Activated naive CD4-positive, alpha-beta T cell (primary cell): ENCODE measurements at places on chromosomes 3 and 15.

GRCh38 chr3:148532326-148532725 is 165.4 kb upstream of the AGTR1 start:
- DNase-seq: no peak

DNA sequence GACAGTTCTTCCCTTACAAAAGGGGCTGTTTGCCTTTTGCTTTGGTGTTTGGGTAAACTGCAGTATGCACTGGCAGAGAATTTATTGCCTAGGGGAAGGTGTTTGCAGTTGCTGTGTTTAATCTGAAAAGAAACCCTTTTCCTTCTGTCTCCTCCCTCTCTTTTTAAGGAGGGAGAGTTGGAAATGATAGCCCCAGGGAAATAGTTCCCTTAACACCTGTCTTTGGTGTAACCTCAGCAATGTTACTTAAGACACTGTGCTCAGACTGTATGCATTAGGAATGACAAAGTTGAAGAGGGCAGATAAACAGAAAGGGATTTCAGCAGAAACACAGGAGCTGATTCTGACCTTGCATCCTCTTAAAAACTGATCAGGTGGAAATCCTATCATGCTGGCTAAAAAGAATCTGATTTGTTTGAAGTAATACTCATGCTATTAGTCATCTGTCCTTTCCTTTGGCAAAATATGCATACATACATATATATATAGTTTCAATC is 125.4 kb downstream of the TP63 start:
- no peak for DNase-seq

- DNase-seq: no peak
Measured at GRCh38 chr15:64524778-64525177, 64.4 kb downstream of the ZNF609 start.

DNA sequence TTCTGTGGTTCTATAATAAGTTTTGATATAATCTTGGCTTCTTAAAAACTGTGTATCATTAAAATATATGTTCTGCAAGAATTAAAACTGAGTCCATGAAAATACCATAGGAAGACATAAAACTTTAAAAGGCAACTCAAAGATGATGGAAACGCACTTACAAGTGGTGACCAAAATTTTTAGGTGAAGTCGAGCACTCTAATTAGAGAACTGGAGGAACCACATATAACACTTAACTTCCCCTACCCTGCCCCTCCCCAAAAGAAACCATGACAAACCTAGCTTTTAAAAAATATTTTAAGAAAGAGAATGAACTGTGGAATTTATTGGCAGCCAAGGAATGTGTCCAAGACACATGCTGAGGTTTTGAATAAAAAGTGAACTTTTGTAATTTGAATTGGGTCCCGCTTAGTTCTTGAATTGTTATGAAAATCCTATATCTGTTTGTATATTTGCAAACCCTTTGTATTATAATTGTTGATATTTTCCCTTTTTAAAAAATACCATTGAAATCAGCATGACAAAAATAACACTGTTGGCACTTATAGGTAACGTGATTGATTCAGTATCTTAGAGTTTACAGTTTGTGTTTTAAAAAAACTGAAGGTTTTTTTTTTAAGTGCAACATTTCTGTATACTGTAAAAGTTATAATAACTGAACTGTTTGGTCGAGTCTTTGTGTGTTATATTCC is 7.7 kb downstream of the NR2F2 start:
- DNase-seq: no peak

DNA sequence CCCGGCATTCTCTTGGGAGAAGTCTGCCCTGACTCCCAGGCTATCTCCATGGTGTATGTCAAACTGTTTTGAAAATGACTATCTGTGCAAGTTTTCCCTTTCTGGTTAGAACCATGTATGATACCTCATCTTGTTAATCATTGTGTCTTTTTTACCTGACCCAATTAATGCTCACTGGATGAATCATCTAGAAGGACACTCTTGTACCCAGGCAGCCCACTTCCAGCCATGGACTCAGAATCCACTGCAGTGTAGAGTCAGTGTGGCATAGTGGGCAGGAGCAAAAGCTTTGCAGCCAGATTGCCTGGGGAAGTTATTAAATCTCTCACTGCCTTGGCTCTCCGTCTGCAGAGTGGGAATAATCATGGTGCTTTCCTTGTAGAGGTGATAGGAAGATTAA is 1.2 kb downstream of the FAM3D start:
- no peak for DNase-seq

DNA sequence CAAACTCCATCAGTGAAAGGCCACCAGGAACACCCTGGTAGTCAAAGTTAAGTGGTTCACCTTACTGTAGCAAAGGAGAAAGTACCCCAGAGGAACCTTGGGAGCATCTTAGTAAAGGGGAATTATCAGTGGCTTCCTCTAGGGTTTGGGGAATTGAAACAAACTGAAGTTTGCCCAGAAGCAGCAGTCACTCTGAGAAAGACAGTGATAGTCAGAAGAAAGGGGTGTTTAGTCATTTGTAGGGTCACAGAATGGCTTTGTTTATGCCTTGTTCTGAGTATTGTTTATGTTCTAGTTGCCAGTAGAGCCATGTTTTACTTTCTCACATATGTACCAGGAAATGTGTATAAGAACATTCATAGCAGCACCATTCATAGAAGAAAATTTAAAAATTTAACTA is 93.8 kb downstream of the FHIT start:
- DNase-seq: no peak

GRCh38 chr3:189726277-189726676 is 95.1 kb downstream of the TP63 start:
- no peak for DNase-seq

GRCh38 chr3:150114873-150115540 is 144.3 kb upstream of the PFN2 start:
- no peak for DNase-seq

GRCh38 chr15:84659904-84660781 is 2.1 kb upstream of the NMB start:
- DNase-seq: no peak

GRCh38 chr3:184635126-184635525 is 73.5 kb downstream of the EPHB3 start:
- DNase-seq: no peak

- DNase-seq: no peak
Measured at GRCh38 chr15:90003736-90004135, 2.6 kb downstream of the ZNF710 start.

DNA sequence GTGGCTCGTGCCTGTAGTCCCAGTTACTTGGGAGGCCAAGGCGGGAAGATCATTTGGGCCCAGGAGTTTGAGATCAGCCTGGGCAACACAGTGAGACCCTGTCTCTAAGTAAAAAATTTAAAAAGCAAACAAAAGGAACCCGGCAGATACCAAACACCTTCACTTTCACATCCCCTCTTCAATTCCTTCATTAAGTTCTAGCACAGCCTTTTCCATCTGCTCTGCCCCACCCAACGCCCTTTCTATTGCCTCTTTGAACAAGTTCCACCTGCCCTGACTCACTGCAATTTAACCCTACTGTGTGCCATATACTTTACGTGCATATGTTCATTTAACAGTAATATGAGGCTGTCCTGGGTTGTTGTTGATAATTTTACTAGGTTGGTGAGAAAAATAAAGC is 12.4 kb upstream of the SPG11 start:
- DNase-seq: no peak

DNA sequence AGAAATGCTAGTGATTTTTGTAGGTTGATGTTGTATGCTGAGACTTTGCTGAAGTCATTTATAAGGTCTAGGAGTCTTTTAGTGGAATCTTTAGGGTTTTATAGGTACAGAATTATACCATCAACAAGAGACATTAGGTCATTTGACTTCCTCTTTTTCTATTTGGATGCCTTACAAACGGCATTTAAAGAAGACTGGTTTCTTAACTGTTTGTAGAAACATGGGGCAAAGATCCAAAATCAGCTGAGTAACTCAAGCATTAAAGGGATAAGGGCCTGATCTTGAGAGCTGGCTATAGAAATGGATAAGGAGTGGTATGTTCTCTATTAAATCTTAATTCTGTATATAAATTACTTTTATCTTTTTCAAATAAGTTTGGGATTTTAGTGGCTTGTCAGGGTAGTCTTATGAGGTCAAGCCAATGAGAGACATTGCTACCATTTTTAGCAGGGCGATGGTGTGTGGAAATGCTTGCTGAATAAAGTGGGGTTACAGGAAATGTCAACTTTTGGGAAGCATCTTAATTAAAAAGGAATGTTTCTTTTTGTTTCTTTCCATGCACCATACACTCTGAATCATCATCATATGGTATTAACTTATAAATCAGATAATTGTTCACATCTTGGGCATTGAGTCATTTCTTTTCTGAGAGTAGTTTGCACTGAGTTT is 197.7 kb upstream of the GBE1 start:
- no peak for DNase-seq

GRCh38 chr3:150978566-150979148 is 6.1 kb upstream of the CLRN1 start:
- DNase-seq: no peak

DNA sequence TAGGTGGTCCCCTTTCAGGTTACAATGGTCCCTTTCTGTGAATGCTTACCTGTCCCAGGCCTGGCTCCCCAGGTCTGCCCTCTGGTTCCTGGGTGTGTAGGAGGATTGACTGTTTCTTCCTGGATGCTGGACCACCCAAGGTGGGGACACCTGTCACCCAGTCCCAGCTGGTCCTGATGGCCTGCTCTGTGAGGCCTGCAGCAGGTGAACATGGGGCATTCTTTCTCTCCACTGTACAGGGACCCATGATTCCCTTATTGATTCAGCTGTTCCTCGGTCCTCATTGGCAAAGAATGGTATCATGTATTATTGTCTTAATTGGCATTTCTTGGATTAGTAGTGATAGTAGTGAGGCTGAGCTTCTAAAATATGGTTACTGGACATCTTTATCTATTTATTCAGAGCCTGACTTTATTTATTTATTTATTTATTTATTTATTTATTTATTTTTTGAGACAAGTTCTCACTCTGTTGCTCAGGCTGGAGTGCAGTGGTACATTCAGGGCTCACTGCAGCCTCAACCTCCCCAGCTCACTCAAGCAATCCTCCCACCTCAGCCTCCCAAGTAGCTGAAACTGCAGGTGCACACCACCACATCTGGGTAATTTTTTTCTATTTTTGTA is 8.8 kb upstream of the DNAJA4 start:
- no peak for DNase-seq

DNA sequence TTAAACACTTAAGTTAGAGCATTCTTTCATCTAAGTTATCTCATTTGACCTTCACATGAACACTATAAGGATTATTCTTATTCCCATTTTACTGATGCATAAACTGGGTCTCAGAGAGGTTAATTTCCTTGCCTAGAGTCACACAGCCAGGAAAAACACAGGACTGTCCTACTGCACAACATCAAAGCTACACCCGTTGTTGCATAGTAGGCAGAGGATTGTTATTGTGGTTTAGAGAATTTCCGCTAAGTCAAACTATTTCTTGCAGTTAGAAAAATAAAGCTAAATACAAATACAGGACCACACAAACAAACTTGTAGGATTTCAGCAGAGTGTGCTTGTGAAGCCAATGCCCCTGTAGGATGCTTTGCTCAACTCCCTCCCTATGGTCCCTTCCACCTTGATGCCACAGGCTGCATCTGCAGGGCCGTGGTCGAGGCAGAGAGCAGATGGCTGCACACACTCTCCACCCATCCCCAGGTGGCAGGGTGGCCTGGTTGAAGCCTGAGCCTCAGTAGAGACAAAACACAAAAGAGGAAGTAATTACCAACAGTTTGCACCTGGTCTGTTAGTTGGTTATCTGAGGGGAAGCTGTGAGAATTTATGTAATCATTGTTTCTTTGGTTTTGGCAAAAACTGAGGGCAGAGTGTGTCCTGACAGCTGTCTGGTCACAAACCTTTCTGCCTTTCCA is 41.1 kb upstream of the SKOR1 start:
- no peak for DNase-seq

DNA sequence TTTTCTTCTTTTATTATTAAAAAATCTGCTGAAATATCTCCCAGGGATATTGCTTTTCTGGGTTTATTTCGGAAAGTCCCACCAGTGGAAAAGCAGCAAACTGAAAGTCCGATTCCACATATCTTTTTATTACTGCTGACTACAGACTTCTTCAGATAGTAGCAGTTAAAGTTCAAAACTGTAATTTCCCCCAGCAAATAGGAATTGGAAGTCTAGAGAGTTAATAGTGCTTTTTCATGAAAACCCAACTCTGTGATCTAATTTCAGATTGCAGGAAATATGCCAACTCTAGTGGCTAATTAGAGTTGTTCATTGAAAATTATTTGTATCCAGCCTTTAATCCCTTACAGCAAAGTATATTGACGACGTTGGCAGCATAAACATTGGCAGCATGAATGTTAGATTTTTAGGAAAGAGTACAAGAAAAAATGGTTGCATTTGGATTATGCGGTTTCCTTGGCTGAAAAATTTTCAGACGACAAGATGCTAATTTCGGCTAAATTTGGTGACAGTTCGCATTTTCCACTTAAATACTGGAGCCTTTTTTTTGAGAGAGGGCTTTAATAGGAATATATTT is 472.9 kb upstream of the CBLB start:
- DNase-seq: no peak

DNA sequence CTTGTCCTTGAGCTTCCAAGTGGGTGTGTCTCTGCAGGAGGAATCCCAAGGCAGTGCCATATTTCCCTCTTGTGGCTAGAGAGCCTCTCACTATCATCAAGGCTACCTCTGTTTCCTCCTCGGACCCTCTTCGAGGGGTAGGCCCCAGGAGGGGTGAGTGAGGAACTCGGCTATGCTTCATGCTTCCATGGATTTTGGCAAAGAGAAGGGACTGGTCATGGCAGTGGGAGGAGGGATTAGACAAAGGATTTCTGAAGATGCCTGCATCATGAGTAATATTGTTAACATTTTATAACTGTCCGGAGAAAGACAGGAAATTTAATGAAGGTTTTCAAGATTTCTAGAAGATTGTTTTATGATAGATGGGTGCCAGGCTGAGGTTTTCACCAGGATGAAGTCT is 241.5 kb downstream of the CLSTN2 start:
- DNase-seq: no peak

DNA sequence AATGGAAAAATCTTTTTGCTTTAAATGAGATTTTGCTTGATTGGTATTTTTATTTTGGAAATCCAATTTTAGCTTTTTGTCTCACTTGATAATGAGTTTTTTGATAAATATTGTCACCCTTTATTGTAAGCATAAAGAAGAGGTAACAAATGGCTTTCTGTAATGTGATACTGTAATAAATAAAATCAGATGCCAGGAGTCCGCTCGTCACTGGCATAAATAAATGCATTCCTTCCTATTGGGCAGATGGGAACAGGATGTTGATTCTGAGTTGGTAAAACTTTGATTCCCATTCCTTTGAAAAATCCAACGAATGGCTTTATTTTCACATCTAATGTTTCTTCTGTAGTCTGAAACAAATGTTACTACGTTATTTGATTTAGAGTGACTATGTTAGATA is 59.9 kb downstream of the CACNA2D3 start:
- DNase-seq: no peak

GRCh38 chr3:42051384-42052131 is 39.6 kb upstream of the TRAK1 start:
- DNase-seq: no peak

DNA sequence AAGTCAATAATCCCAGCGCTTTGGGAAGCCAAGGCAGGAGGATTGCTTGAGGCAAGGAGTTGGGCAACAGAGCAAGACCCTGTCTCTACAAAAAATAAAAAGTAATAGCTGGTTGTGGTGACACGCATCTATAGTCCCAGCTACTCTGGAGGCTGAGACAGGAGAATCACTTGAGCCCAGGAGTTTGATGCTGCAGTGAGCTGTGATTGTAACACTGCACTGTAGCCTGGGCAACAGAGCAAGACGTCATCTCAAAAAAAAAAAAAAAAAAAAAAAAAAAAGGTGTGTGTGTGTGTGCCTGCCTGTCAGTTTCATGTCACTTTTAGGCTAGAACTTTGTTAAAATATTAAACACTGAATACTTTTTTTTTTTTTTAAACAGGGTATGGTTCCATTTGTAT is 28.4 kb downstream of the DNAJC19 start:
- DNase-seq: no peak

GRCh38 chr3:153590051-153590450 is 428.0 kb downstream of the RAP2B start:
- DNase-seq: no peak
